ENCODE measurements at places on chromosomes 3 and 15. TPM values are rescaled to one million over a fixed set of nuclear protein-coding genes. Genes with fewer than 3 reads are reported as not detected.

The CCR3 gene
- total RNA-seq, result not detected

The MEIS2 gene
- total RNA-seq, result 84.0 TPM

The SLC22A13 gene
- 0.45 TPM for total RNA-seq

The MUSTN1 gene
- total RNA-seq, result not detected

Data from fibroblast of the aortic adventitia (primary cell).